ENCODE measurements at places on chromosomes 5 and 9.

- DNase-seq, result no peak
Measured at GRCh38 chr5:112690605-112691338, 46.9 kb upstream of the APC start.

GRCh38 chr9:113566016-113566711 is 102.6 kb downstream of the RGS3 start:
- no peak for DNase-seq

GRCh38 chr5:15932066-15932465 is 247.5 kb downstream of the MARCHF11 start:
- DNase-seq, result no peak

DNA sequence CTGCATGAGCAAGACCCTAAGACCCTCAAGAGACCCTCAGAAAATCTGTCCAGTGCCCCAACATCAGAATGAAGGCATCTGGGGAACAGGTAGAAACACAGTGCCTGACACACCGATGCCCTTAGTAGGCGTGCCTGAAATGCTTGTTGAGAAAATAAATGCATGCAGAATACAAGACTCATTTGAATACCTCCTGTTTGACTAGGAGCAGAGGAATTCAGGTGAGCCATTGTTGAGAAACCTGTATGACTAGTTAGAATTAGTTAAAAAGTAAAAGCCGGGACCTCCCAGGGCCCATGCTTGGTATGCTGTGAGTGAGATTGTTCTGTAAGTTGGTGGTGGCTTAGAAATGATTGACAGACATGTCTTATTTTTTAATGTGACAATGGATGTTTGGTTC is 55.0 kb downstream of the WWC1 start:
- no peak for DNase-seq

- peak; percentile 23 for DNase-seq
Measured at GRCh38 chr5:74019923-74020322, 393.9 kb downstream of the ARHGEF28 start.

- DNase-seq, result no peak
Measured at GRCh38 chr9:94804316-94804715, 77.8 kb downstream of the AOPEP start.

GRCh38 chr5:1265461-1266455 is 29.1 kb downstream of the TERT start:
- DNase-seq, result no peak

GRCh38 chr5:125315306-125315705 is 568.9 kb upstream of the ZNF608 start:
- no peak for DNase-seq

DNA sequence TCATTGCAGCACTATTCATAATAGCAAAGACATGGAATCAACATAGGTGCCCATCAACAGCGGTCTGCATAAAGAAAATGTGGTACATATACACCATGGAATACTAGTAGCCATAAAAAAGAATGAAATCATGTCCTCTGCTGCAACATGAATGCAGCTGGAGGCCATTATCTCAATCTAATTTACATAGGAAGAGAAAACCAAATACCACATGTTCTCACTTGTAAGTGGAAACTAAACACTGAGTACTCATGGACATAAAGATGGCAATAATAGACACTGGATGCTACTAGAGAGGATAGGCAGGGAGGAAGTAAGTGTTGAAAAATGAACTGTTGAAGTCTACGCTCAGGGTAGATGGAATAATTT is 203.9 kb upstream of the CDH9 start:
- no peak for DNase-seq

GRCh38 chr5:125415126-125415525 is 668.7 kb upstream of the ZNF608 start:
- no peak for DNase-seq

DNA sequence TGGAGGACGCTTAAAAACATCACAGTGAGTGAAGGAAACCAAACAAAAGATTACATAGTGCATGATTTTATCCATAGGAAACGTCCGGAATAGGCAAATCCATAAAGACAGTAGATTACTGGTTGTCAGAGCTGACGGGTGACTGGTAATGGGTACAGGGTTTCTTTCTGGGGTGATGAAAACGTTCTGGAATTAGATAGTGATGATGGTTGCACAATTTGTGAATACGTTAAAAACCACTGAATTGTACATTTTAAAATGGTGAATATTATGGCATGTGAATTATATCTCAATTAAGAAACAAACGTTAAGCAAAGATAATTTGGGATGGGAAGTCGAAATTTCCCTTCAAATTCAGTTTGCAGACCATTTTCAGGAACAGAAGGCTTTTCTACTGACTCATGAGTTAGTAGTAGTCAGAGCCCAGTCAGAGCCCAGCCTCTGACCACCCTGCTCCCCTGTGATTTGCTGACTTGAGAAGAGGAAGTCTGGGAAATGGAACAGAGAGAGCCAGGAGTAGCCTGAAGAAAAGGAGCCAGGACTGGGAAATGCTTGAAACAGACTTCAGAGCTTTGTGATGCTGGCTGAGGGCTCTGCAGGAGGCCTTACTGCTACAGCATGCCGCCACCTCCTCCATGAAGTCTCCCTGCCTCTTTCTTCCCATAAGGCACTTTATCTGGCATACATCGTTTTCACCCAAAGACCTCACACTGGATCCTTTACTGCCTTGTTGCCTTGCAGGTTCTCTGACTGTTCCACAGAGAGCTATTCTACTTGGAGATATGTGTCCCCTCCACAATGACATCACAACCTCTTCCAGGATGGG is 46.4 kb upstream of the CTNNA1 start:
- DNase-seq, result peak; percentile 88

DNA sequence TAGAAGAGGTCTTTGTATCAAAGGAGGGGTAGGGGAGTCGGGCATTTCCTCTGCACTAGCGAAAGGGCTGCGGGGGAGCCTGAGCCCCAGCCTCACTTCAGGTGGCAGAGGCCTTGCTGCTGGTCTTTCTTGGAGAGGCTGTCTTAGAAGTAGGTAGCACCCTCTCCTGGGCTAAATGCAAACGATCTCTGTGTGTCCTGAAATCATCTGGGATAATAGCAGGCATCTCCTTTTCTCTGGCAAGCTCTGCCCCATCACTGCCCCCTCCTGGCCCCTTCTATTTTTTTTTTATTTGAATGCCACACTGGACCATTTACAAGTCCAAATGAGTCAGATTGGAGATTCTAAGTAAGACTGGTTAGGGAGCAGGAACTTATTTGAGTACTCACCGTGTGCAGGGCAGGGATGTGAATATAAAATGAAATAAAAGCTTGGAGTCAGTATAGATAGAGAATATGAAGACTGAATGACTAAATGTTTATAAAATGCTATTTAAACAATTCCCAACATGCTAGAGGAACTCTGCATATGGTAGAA is 137.1 kb downstream of the FGF1 start:
- DNase-seq, result peak; percentile 92

DNA sequence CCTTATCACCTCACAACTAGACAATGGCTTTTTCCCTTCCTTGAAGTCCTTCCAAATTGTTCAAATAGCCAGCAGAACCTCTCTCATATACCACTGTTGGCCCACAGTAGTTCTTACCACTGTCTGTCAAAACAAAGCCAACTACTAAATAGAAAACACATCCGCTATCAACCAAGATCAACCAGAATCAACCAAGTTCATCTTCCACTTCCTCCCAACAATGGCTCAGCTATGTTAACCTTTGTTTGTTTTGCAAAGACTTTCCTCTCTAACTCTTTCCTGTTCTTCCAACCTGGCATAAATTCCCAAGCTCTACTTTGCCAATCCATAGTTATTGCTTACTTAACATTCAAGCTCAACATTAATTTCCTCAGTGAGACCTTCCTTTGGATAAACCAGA is 15.2 kb downstream of the ELL2 start:
- DNase-seq, result no peak

- DNase-seq, result no peak
Measured at GRCh38 chr5:126947146-126948010, 83.0 kb downstream of the MARCHF3 start.

- no peak for DNase-seq
Measured at GRCh38 chr5:64595031-64595855, 89.4 kb downstream of the RGS7BP start.

DNA sequence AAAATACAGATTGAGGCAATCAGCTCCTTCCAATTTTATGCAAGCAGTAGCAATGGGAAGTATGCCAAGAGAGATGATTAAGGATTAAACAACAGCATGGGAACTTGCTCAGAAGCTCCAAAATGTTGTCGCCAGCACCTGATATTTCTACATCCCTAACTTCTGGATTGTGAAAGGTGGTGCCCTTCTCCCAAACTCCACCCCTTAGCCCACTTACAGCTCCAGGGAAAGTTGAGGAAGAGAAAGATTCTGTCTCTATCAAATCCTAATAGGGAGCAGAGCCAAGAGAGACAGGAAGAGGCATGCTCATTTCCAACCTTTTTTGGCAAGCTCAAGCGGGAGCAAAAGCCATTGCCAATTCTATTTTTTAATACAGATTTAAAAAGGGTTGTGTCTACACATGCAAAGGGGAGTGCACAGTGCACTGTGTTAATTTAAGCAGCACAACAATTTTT is 92.4 kb upstream of the NR3C1 start:
- peak; percentile 65 for DNase-seq

- no peak for DNase-seq
Measured at GRCh38 chr5:178223828-178224335, 8.7 kb downstream of the PHYKPL start.

DNA sequence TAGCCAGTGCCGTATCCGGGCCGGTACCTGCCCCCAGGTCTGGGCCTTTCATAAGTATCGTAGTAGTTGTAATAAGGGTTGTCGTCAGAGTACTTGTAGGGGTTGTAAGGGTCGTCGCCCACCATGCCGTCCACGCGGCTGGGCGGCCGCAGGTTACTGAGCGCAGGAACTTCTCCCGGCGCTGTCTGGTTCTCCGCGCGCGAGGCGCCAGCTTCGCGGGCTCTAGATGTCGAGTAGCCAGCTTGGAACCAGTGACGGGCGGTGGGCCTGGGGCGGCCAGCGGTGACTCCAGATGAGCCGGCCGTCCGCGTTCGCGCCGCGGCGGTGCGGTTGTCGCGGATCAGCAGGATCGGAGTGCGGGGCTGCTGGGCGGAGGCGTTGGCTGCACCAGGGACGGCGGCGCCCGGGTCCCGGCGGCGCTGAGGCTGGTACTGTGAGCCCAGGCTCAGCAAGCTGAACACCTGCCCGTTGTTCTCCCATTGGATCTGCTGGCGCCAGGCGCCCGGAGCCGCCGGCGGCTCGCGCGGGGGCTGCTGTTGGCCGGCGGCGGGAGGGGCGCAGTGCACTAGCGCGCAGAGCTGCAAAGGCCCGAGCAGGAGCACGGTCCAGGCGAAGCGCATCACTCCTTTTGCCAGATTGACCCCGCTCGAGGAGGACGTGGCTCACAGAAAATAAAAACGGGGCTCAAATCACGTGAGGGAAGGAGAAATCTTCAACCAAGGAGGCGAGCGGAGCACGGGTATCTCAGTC is 518 bp downstream of the LOX start:
- no peak for DNase-seq

DNA sequence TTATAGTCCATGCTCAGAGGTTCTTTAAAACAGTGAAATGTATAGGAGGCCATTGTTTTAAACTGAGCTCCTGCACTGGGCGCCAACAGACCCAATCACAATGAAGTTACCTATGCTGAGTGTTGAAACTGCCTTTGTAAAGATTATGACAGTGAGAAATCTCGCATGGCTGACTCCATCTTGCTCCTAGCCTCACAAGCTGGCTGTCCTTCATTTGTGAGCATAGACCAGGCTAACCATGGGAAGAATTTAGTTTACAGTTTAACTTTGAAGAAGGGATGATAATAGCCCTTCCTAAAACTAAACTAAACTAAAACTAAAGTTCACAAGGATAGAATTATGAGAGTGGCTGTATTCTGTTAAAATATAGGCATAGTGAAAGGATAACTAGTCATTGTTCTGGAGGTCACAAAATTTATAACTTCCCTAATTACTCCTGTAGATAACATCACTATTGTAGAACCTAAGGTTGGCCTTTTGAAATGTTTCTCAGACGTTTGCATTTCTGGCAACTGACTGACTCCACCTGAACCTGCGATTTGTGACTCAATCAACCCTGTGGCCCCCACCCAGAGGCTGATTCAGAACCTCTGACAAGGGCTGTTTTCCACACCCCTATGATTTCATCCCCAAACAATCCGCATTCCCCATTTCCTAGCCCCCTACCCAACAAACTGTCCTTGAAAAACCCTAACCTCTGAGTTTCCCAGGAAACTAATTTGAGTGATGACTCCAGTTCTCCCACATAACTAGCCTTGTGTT is 59.1 kb downstream of the HMHB1 start:
- no peak for DNase-seq

GRCh38 chr5:42454216-42454995 is 31.2 kb downstream of the GHR start:
- peak; percentile 5 for DNase-seq

DNA sequence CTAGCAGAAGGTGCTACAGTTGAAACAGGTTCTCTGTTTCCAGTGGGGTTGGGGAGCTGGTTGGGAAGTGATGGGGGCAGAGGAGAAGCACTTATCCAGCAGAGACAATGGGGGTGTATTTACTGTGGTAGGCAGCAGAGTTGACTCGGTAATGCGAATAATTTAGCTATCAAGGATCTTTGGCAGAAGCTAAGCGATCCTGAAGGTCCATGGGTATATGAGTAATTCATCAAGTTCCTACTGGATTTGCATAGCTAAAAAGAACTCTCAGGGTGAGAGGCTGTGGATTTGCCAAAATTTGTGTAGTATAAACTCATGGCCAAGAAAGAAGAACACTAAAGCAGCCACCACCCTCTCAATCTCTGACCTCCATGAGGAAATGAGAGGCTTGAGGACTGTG is 61.2 kb upstream of the EGFLAM start:
- no peak for DNase-seq

GRCh38 chr9:27280860-27281259 is 16.1 kb downstream of the EQTN start:
- DNase-seq, result no peak

DNA sequence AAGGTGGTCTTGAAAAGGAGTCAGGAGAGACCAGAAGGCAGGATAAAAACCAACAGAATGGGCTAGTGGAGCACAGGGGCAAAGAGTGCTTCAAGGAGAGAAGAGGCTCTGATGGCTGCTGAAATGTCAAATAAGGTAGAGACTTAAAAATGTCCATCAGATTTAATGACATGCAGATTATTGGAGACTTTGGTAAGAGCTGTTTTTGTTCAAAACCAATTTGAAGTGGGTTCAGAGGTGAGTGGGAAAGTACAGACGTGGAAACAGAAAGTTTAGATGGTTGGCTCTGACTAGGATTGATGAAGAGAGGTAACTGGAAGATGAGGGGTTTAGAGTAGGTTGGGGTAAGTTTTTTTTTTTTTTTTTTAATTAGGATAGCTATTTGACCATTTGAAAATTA is 14.1 kb downstream of the SLC25A46 start:
- DNase-seq, result no peak

GRCh38 chr5:95806687-95807086 is 15.8 kb downstream of the GLRX start:
- DNase-seq, result no peak
